Activated CD8-positive, alpha-beta T cell treated with anti-CD3 and anti-CD28 coated beads, Interleukin-2, amount 10 ng/mL, durations not matched to agents 7 days and 5 days (primary cell): ENCODE measurements at places on chromosomes 11 and 22. TPM values are rescaled to one million over a fixed set of nuclear protein-coding genes. Genes with fewer than 3 reads are reported as not detected.

DNA sequence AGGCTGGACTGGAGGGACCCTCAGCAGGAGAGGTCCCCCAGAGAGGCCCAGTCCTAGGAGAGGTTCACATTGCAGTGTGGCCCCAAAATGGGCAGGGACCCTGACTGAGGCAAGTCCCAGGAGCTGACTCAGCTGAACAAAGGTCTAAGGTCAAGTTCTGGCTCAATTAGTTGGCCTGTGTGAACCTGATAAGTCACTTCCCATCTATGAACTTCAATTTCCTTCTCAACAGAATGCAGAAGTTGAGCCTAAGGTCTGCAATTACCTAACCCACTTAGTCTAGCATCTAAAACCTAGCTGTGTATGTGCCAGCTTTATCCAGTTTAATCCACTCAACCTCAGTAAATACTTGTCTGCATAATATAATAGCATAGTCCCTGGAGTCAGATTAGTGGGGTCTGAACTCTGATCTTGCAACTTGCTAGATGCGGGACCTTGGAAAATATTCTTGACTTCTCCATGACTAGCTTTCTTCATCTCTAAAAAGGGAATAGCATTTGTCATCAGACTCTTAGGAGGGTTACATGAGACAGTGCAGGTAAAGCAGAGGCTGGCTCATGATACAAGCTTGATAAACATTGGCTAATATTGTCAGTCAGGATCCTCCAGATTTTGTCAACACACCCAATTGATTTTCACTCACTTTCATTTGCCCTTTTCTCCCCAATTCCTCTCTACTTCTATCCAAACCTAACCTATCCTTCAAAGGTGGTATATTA, 465.5 kb downstream of the INSC start:
- no peak for DNase-seq
- no peaks in the 10 kb centered on the region for H3K4me1 ChIP-seq
- H3K27ac ChIP-seq = no peak overlapping the region
- no peaks in the 10 kb centered on the region for H3K27me3 ChIP-seq

- H3K4me3 ChIP-seq = no peak overlapping the region
- H3K4me1 ChIP-seq = no peaks in the 10 kb centered on the region
- no peak for DNase-seq
- H3K36me3 ChIP-seq = no peaks in the 10 kb centered on the region
Observed at GRCh38 chr11:19450282-19450681, 209.5 kb upstream of the E2F8 start.

- DNase-seq = no peak
- H3K27me3 ChIP-seq = peaks cover 3% of the 10 kb centered on the region
- H3K4me3 ChIP-seq = no peak overlapping the region
- peaks cover 13% of the 10 kb centered on the region for H3K4me1 ChIP-seq
- H3K27ac ChIP-seq = no peak overlapping the region
Observed at GRCh38 chr22:24420072-24420976, 7.1 kb upstream of the ADORA2A start.

- peaks cover 7% of the 10 kb centered on the region for H3K27me3 ChIP-seq
- no peaks in the 10 kb centered on the region for H3K36me3 ChIP-seq
- no peak overlapping the region for H3K27ac ChIP-seq
- DNase-seq = no peak
- H3K4me1 ChIP-seq = peaks cover 16% of the 10 kb centered on the region
Observed at GRCh38 chr22:16807109-16807508, 18.1 kb downstream of the XKR3 start.

GRCh38 chr11:117412653-117413275, 85.1 kb downstream of the CEP164 start:
- H3K27ac ChIP-seq = no peak overlapping the region
- no peaks in the 10 kb centered on the region for H3K4me1 ChIP-seq
- no peak overlapping the region for H3K4me3 ChIP-seq
- H3K27me3 ChIP-seq = no peaks in the 10 kb centered on the region
- H3K36me3 ChIP-seq = peaks cover 11% of the 10 kb centered on the region

DNA sequence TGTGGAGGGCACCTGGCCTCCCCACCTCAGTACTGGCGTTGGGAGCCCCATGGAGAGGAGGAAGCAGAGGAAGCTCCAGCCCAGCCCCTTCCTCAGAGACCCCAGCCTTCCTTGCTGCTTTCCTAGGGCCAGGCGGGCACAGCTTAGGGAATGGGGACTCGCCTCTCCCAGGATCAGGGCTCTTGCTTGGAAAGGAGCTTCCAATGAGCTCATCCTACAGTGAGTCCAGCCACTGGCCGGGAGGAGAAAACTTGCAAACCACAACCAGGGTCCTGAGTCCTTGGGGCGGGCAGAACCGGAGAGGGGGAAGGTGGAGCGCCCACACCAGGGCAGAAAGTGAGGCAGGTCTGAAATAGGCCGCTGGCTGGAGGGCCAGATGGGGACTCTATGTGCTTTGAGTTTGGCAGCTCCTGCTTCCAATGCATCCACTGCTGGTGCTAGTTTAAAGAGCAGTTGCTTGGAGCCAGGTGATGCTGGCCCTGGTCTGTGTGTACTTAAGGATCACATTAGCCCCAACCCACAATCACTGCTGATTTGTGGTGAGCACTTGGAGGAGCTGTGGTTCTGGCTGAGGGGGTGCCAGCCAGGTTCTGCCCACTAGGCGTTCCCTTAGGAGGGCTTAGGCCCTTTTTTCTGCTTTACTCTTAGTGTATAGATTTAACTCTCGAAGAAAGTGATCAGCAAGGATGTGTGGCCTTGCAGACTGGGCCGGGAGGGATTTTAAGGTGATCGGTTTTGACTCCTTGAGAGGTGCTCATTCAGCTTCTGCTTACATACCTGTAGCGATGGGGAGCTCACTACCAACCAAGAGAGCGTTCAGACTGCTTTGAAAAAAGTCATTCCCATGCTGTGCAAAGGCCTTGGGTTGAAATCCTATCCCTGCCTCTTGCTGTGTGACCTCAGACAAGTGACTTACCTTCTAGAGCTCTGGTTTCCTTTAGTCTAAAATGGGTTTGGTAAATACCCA, 81.9 kb downstream of the TP53I11 start:
- no peak for DNase-seq
- no peak overlapping the region for H3K27ac ChIP-seq
- no peaks in the 10 kb centered on the region for H3K36me3 ChIP-seq
- no peak overlapping the region for H3K4me3 ChIP-seq
- H3K27me3 ChIP-seq = peaks cover 34% of the 10 kb centered on the region
- H3K4me1 ChIP-seq = no peaks in the 10 kb centered on the region

GRCh38 chr22:21759093-21759492, 23.5 kb upstream of the YPEL1 start:
- no peak overlapping the region for H3K27ac ChIP-seq
- peaks cover 57% of the 10 kb centered on the region for H3K36me3 ChIP-seq
- H3K4me1 ChIP-seq = peaks cover 36% of the 10 kb centered on the region

DNA sequence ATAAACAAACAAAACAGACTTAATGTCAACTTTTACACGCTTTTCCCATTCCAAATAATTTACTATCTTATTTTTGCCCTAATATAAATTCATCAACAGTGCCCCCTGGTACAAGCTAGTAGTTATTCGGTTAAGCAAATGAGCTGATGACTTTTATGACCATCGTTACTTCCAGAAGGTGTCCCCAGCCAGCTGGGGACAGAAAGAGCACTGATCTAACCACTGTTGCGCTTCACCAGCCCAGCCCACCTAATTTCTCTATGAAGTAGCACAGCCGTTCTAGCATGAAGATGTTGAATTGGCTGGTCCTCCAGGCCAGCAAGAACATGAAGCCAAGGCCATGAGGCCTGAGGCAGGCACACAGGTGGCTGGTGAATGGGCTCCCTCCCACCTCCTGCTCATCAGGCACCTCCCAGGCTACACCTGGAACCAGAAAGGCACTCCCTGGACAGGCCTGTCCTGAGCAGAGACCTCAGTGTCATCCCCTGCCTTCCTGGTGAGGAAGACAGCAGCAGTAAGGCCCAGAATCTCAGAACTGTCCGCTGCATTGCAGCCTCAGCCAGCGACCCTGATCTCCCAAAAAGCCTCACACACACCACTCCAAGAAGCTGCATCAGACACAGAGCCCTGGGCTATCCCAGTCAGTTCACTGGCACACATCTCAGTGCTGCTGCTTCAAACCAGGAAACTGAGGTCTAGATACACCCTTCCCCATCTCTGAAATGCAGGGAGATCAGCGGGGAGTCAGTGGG, 12.9 kb downstream of the GNB1L start:
- DNase-seq = no peak
- no peak overlapping the region for H3K4me3 ChIP-seq
- peaks cover 15% of the 10 kb centered on the region for H3K4me1 ChIP-seq
- H3K36me3 ChIP-seq = peaks cover 3% of the 10 kb centered on the region
- H3K27ac ChIP-seq = no peak overlapping the region

GRCh38 chr11:66462911-66463310, 3.8 kb upstream of the PELI3 start:
- peak overlapping the region; percentile 43 for H3K27ac ChIP-seq
- no peak for DNase-seq
- no peaks in the 10 kb centered on the region for H3K27me3 ChIP-seq
- H3K4me3 ChIP-seq = no peak overlapping the region
- H3K4me1 ChIP-seq = peaks cover 51% of the 10 kb centered on the region

- H3K27ac ChIP-seq = no peak overlapping the region
- no peak overlapping the region for H3K4me3 ChIP-seq
- H3K4me1 ChIP-seq = no peaks in the 10 kb centered on the region
Observed at GRCh38 chr11:102846292-102846691, 2.9 kb upstream of the MMP3 start.

DNA sequence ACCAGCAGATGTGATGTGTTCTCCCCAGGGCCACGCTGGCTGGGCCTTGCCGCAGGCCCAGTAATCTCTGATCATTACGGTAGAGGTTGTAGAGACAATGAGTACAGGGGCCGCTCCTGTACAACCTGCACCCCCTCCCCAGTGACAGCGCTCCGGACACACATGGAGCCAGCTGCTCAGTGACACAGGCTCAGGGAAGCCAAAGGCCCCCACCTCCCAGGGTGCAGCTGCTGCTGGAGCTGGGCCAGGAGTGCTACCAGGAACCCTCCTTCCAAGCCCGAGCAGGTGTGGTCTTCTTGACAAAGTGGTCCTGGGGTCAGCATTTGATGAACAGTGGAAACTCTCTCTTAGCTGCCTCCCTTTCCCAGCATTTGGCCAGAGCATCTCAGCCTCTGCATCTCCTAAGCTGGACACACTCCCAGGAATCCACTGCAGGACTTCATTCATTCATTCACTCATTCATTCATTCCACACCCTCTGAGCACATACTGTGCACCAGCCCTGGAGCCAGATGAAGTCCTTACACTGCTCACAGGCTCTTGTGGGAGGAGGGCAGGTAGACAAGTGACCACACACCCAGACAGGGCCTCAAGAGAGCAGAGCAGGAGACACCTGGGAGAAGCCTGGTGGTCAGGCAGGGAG, 49.6 kb upstream of the MPEG1 start:
- H3K27ac ChIP-seq = no peak overlapping the region
- no peak for DNase-seq
- H3K36me3 ChIP-seq = no peaks in the 10 kb centered on the region
- no peaks in the 10 kb centered on the region for H3K27me3 ChIP-seq
- no peak overlapping the region for H3K4me3 ChIP-seq
- no peaks in the 10 kb centered on the region for H3K4me1 ChIP-seq

DNA sequence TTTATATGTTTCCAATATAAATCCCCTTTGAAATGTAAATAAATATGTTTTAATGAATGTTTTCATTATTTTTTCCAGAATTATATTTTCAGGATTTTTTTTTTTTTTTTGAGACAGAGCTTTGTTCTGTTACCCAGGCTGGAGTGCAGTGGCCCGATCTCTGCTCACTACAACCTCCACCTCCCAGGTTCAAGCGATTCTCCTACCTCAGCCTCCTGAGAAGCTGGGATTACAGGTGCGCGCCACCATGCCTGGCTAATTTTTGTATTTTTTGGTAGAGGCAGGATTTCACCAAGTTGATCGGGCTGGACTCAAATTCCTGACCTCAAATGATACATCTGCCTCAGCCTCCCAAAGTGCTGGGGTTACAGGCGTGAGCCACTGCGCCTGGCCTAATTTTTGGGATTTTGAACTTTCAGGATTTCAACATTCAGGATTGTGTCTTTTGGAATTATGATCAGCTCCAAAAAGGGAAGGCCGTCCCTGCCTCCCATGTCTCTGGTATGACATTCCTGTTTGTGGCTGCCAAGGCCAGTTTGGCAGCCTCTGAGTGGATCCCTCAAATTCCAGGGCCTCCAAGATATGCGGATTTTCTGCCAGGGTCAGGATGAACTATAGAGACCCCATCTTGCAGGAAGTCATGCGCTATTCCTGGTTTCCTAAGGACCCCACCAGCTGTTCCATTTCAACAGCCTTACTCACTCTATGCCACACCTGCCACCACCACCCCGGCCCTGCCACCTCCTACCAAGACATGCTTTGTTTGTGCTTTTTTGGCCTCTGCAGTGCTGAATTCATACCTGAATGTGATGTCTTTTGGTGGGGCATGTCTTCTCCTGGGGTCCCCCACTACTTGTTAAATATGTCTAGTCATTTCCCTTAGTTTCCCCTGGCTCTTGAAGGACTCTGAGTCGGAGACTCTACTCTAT, 21.9 kb upstream of the TMPRSS4 start:
- H3K27ac ChIP-seq = no peak overlapping the region
- no peak overlapping the region for H3K4me3 ChIP-seq
- no peak for DNase-seq
- H3K36me3 ChIP-seq = no peaks in the 10 kb centered on the region
- peaks cover 7% of the 10 kb centered on the region for H3K27me3 ChIP-seq

- peak overlapping the region; percentile 57 for H3K27ac ChIP-seq
- H3K36me3 ChIP-seq = peaks cover 88% of the 10 kb centered on the region
- peak overlapping the region; percentile 55 for H3K4me3 ChIP-seq
- peak; percentile 41 for DNase-seq
- H3K27me3 ChIP-seq = no peaks in the 10 kb centered on the region
- peaks cover 83% of the 10 kb centered on the region for H3K4me1 ChIP-seq
Observed at GRCh38 chr11:102438311-102439062, 14.1 kb downstream of the TMEM123 start.

- H3K4me1 ChIP-seq = no peaks in the 10 kb centered on the region
- no peak overlapping the region for H3K4me3 ChIP-seq
- H3K27me3 ChIP-seq = no peaks in the 10 kb centered on the region
- no peak overlapping the region for H3K27ac ChIP-seq
- peaks cover 10% of the 10 kb centered on the region for H3K36me3 ChIP-seq
Observed at GRCh38 chr11:87063982-87064381, 26.2 kb downstream of the TMEM135 start.

- H3K27me3 ChIP-seq = no peaks in the 10 kb centered on the region
- no peak overlapping the region for H3K4me3 ChIP-seq
- DNase-seq = no peak
- H3K36me3 ChIP-seq = no peaks in the 10 kb centered on the region
Observed at GRCh38 chr11:15747671-15748070, 608.7 kb downstream of the SOX6 start.

- no peaks in the 10 kb centered on the region for H3K36me3 ChIP-seq
- H3K4me1 ChIP-seq = no peaks in the 10 kb centered on the region
- no peak for DNase-seq
- no peak overlapping the region for H3K27ac ChIP-seq
- H3K27me3 ChIP-seq = no peaks in the 10 kb centered on the region
Observed at GRCh38 chr11:80842246-80842645, 1401.4 kb upstream of the TENM4 start.

- H3K36me3 ChIP-seq = peaks cover 46% of the 10 kb centered on the region
- peak overlapping the region; percentile 1 for H3K27ac ChIP-seq
- H3K27me3 ChIP-seq = no peaks in the 10 kb centered on the region
- H3K4me3 ChIP-seq = no peak overlapping the region
- no peak for DNase-seq
- H3K4me1 ChIP-seq = peaks cover 2% of the 10 kb centered on the region
Observed at GRCh38 chr11:766106-766935, 11.0 kb downstream of the GATD1 start.

The OR4S1 gene
- not detected for total RNA-seq

The APOL4 gene
- 8.5 TPM for total RNA-seq

The CNIH2 gene
- 3.6 TPM for total RNA-seq

The KCNJ1 gene
- total RNA-seq = not detected

The ZC3H7B gene
- 48.4 TPM for total RNA-seq

The TMX2 gene
- 65.0 TPM for total RNA-seq

The CHRDL2 gene
- not detected for total RNA-seq

The PGA5 gene
- total RNA-seq = not detected

The SPON1 gene
- total RNA-seq = 0.42 TPM
